ENCODE measurements at places on chromosomes 7 and 10.

DNA sequence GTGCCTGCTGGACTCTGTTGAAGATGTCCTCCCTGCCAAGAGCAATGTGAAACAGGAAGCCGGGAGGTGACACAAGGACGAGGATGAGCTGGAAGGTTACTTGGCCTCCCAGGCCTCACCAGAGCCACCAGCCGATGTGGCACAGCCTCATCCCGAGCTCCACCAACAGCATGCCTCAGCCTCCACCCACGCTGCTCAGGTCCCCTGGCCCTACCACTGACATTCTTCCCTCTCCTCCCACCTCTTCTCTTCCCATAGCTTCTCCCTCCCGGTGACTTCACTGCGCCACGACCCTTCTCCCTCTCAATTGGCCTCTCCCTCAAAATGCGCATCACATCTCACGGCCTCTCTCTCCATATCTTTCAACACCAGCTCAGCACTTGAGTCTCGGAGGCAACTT is 249.9 kb downstream of the SKAP2 start:
- no peak for DNase-seq

DNA sequence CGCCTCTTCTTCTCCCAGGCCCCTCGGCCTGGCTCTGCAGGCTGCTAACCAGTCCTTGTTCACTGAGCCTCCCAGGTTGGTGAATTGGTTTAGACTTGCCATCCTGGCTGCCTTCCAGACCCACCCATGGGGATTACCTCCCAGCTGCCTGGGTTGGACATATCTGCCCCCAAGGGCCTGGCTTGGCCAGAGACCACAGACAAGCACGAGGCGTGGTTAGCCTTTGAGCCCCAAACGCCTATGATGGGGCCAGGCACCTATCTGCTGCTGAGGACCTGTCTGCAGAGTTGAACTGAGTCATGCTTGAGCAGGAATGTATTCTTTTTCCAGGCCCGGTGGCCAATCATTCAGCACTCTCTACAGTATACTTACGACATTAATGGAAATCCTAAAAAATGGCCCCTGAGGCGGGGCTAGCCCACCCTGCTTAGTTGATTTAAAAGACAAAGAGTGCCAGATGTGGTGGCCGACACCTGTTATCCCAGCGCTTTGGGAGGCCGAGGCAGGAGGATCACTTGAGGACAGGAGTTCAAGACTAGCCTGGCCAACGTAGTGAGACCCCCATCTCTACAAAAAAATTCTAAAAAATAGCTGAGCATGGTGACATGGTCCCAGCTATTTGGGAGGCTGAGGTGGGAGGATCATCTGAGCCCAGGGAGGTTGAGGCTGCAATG is 361.5 kb downstream of the FRMD4A start:
- DNase-seq = no peak

DNA sequence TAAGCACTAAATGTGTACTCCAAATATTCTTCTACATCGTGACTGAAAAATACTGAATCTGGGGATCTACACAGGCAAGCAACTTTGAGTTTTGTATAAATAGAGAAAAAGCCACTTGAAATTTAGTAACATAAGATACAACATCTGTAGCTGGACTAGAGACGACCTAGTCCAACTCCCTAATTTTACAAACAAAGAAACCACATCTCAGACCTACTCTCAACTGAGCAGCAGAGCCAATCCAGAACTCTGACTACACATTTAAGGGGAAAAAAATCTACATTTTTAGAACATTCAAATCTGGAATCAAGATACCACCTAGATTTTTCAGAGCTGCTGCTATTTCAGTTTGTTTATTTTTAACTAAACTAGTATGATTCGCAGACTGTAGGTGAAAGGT is 88.9 kb downstream of the CABCOCO1 start:
- no peak for DNase-seq

- no peak for DNase-seq
Measured at GRCh38 chr7:35699796-35700305, 4.9 kb upstream of the HERPUD2 start.

- DNase-seq = no peak
Measured at GRCh38 chr7:12573885-12574284, 3.4 kb downstream of the SCIN start.

GRCh38 chr10:36171953-36172940 is 530.2 kb upstream of the FZD8 start:
- no peak for DNase-seq

DNA sequence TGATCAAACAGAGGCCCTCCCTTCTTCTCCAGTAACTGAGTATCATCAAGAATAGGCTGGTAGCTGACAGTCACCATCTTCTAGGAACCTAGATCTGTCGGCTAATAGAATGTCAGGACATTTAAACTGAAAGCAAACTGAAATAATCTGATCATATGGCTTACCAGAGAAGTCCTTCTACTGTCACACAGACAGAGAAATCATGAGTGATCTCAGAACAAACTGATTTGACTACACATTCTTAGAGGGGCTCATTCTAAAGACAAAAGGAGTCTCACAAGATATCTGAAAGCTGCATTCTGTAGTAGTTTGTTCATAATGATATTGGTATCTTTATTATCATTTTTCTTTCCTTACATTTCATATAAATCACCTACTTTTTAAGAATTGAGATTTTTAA is 130.9 kb upstream of the ADCY1 start:
- DNase-seq = no peak

GRCh38 chr7:108326938-108327337 is 129.3 kb downstream of the NRCAM start:
- no peak for DNase-seq

DNA sequence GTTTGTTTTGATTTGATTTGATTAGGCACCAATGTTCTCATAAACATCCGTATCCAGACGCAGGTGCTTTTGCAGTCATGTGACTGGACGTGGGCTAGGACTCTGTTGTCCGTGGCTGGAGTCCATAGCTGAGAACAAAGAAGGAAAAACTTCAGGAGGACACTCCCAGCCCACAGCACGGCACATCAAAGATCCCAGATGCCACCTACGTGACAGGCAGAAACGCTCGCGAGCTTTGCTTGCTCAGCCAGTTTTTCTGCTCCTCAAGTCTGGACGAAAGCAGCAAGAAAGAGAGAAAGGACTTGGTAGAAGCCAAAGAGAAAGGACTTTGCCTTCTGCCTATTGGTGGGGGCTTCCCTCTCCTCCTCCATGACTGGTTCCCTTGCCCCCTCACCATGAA is 6.9 kb upstream of the ZKSCAN1 start:
- DNase-seq = no peak

GRCh38 chr7:74051629-74052410 is 23.8 kb downstream of the ELN start:
- peak; percentile 70 for DNase-seq

- no peak for DNase-seq
Measured at GRCh38 chr10:4847561-4848355, 21.8 kb downstream of the AKR1E2 start.

GRCh38 chr10:110167149-110167548 is 40.3 kb upstream of the MXI1 start:
- no peak for DNase-seq

DNA sequence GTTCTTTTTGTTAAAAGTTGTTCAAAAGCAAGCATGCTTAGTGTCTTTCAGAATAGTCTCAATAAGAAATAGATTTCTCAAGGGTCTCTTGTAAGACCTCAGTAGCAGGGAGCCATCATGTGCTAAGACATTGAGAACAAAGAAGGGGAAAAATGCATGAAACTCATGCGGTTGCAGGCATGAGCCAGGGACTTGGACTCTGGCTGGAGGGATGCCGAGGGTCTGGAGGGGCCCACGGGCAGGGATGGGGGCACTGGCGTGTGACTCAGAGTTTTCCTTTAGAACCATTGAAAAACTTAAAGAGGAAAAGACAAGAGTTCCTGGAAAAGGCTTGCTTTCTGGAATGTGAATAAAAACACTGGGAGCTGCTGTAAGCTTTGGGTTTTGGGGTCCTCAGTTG is 253.3 kb downstream of the CCDC3 start:
- no peak for DNase-seq

- DNase-seq = no peak
Measured at GRCh38 chr7:131371411-131371810, 43.7 kb downstream of the MKLN1 start.

- no peak for DNase-seq
Measured at GRCh38 chr10:85901599-85901998, 465.0 kb downstream of the GRID1 start.

DNA sequence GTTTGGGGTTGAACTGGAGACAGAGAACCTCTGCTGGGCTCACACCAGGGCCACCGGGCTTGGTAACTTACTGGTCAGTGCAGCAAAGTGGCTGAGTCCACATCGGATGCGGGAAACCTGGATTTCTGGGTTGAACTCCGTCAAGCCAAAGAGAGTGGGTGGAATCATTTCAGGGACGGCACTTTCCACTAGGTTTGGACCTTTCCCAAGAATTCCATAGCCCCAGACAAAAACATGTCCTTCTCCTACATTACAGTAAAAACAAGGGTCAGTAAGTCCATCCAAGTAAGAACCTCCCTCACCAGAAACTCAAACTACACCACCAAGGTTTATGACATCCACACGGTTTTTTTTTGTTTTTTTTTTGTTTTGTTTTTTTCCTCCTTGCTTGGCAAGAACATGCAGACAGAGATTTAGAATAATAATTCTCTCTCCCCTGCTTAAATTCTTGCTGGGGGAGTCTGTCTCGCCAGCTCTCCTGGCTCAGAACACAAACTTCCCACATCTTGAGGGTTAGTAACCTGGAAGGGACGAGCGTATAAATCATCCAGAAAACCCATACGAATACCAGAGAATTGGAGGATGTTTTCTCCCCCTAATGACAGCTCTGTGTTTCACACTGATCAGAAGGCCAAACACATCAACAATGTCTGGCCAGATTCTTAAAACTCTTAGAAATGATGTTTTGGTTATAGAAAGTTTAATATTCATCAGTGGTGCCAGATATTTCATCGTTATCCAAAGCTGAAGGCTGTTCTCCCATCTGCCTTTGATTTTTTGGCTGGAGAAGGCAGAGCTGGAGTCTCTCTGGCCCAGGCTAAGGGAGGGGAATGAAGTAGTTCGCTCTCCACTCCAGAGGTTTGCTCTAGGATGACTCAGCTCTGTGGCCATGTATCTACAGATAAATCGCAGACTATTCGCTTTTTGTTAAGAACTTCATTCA is 17.5 kb downstream of the RCC1L start:
- DNase-seq = no peak

- no peak for DNase-seq
Measured at GRCh38 chr10:119550827-119551226, 8.3 kb upstream of the RGS10 start.

All from HAP-1 (cell line).